Hypothalamus (tissue), 51 donors: ENCODE measurements at places on chromosomes 5 and 9.

DNA sequence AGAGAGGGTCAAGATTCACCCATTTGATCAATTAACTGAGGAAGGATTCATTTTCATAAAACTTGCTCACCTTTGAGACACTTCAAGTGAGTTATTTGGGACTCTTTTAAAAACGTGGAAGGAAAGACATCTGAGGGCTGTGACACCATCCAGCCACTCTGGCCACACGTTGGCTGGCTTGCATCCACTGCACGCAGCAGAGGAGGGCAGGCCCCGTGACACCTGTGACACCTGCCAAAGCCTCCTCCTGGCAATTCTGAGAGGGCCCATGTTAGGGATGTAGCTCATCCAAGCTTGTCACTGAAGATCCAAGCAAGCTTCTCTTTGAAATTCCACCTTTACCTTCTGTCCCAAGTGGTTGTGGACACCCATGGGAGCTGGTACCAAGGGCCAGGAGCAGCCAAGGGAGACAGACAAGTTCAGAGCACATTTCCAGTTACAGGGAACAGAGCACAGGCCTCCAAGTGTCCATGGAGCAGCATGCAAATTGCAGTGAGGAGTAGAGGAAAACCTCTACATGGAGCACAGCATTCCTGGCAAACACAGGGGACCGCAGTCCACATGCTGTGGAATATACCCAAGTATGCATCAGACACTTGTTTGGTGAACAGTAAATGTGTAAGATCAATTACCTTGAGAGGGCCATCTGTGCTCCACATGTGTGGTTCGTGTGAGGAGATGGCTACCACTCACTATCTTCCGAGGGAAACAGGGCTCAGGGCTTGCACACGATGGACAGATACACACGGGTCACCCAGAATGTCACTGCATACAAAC is 4.8 kb downstream of the PRSS3 start:
- no peak for DNase-seq

DNA sequence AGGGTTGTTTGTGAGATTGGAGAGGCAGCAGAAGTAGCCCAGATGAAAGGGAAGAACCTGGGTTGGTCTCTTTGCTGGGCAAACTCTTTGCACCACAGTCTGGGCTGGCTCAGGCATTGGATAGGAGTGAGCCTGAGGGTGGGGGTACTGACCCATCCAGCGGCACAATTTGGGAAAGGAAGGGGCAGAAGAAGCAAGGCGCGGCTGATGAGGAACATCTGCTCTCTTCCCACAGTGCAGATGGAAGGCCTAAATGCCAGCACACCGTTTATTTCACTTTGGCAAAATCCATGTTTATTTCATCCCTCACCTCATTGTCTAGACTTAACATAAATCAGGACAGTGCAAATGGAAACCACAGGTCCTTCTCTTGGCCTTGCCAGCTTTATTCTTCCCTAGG is 32.3 kb downstream of the PALM2AKAP2 start:
- no peak for DNase-seq

- no peak for DNase-seq
These were observed 33.0 kb downstream of the LMNB1 start for GRCh38 chr5:126809916-126810315.

DNA sequence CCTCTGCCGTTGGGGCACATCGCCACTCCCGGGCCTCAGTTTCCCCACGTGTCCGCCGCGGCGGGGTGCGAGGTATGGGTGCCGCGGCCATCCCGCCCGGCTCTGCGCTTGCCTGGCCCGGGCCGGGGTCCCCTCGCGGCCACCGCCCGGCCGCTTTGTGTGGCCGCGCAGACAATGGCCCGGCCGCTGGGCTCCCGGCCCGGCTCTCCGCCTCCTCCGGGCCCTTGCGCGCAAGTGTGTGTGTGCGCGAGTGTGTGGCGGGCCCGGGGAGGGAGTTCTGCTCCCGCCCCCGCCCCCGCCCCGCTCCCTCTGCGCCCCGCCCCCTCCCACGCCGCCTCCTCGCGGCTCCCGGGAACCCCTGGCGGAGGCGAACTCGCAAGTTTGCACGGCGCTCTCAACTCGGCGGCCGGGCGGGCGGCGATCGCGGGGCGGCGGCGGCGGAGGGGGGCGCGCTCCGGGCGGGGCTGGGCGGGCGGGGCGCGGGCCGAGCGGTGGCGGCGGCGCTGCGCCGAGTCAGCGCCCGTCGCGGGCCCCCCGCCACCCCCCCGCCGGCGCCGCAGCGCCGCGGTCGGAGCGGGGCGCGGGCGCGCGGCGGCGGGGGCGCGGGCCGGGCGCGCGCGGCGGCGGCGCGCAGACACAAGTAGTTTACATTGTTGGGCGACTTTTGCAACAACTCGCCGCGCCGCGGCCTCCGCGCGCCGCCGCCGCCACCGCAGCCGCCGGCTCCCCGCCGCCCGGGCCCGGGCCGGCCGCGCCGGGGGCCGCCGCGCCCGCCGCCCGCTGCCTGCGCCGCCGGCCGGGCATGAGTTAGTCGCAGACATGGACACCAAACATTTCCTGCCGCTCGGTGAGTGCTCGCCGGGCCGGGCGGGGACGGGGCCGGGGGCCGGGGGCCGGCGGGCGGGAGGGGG is at the start of gene RXRA:
Gene RXRA (plus strand): TSS at position 643 of the 911 bp plus-strand sequence. CDS start 177 bp downstream, at position 820.
- DNase-seq = no peak

GRCh38 chr9:134336228-134336627 is 10.0 kb downstream of the RXRA start:
- DNase-seq = no peak
